T-helper 2 cell (primary cell): ENCODE measurements at places on chromosomes 2 and 18.

DNA sequence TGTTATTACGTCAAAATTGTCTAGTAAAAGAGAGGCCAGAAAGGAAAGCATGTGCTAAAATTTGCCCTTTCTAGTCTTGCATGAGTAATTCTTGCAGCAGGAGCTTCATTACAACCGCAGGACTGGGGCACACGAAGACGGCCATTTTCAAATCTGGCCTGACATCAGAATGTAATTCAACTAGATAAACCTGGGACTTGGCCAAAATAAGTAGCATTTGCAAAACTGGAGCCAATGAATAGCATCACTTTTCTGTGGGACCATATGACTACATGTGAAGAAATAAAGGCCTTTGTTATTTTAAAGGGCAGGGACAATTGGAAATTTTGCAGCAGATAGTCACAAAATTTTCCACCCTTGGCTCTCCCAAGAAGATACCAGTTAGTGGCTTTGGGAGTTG, 3.0 kb upstream of the FZD7 start:
- no peak for DNase-seq

DNA sequence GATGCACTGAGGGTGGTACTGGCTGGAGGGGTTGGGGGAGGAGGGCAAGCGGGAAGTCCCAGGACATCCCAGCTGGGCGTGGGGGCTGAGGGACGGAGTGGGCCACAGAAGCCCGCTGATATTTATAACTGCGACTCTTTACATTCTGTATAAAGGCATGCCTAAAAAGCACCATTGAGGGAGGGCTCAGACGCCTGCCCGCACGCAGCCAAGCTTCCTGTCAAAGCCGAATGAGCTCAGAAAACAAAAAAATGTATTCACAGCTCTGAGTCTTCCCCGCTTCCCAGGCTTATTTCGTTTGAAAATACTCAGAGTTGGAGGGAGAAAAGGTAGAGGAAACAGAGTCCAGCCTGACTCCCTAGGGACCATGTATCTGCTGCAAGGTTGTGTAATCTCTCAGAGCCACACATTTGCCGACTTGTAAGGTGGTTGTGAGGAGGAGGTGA, 170.1 kb upstream of the HAAO start:
- no peak for DNase-seq

DNA sequence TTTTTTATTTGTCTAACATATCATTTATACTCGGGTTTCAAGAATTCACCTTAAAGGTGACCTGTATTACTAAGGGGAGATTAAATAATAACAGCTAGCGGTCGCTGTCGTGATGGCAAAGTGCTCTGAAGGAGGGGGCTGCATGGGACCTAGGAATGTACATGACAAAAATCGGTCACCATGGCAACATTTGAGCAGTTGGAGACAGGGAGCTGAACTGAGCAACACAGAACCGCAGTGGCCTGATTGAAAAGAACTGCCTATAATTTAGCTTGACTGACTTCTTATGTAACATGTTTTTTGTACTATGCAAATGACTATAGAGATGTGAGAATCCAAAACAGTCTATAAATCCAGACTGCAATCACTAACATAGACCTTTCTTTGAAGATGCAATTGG, 34.3 kb upstream of the EPHA4 start:
- DNase-seq, result no peak

GRCh38 chr2:213152065-213152794, 818 bp upstream of the IKZF2 start:
- DNase-seq, result peak; percentile 71
